Left cardiac atrium (tissue), 4 donors: ENCODE measurements at places on chromosomes 13 and 19.

GRCh38 chr19:8127311-8127710, 22.1 kb downstream of the FBN3 start:
- DNase-seq, result no peak

GRCh38 chr13:101915755-101916107, 463.3 kb downstream of the ITGBL1 start:
- no peak for DNase-seq

- DNase-seq, result no peak
Measured at GRCh38 chr13:32894589-32895001, 121.6 kb upstream of the KL start.

DNA sequence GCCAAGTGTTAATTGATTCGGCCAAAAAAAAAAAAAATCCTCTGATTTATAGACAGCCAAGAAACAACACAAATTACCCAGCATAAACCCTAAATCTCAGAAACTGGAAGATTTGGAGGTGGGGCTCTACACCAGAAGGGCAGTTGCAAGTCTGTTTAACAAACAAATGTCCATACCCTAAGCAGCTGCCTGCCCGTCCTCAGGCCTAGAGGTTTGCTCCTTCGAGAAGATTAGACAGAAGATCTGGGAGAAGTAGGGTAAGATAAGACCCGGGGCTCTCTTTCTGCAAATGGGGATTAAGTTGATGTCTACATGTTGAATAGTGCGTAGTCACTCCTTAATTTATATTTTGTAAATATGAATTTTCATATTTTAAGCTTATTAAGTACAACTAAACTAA, 3.4 kb upstream of the N4BP2L1 start:
- no peak for DNase-seq

DNA sequence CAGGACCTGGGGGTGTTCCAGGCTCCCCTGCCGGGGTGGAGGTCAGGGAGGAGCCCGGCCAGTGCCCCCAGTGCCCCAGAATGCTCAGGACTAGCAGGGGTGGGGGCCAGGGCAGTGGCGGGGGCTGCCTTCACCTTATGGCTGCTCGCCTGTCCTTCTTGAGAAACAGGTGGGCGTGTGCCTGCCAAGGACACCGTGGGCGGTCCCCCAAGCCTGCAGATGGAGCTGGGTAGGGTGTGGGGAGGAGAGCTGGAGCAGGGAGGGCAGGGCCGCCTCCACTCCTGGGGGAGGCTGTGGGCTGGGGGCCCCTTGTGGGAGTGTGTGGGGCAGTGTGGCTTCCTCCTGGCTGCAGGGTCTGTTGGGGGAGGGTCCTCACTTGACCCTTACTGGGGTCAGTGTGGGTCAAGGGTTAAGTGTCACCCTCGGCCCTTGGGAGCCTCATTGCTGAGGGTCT, 160.1 kb downstream of the KDM4B start:
- peak; percentile 76 for DNase-seq

- peak; percentile 53 for DNase-seq
Measured at GRCh38 chr19:18847549-18848463, 16.0 kb downstream of the UPF1 start.

DNA sequence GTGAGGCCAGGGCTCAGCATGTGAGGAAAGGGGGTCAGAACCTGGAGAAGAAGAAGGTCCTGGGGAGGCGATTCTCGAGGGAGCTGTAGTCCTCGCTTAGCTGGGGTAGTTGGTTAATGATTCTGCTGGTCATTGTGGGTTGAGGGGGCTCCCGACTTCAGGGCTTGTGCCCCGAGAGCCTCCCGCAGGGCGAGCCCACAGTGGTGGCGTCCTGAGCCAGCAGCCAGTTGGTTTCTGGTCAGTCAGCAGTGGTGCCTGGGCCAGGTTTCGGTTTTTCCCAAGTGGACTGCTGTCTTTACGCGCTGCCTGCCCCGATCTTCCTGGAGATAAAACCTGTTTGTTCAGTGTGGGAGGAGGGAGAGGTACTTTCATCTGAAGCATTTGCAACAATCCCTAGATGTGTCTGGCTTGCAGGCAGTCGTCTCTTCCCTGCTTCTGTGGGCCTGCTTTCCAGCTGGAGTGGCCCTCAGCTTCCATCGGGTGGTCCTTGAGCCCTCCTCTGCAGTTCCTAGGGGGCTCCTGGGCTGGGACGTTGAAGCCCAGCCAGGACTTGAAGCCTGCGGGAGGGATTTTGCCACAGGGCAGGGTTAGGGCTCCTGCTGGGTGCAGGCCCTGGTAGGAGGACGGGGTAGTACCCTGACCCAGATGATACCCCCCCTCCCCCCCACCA, 3.2 kb downstream of the PTBP1 start:
- DNase-seq, result no peak

DNA sequence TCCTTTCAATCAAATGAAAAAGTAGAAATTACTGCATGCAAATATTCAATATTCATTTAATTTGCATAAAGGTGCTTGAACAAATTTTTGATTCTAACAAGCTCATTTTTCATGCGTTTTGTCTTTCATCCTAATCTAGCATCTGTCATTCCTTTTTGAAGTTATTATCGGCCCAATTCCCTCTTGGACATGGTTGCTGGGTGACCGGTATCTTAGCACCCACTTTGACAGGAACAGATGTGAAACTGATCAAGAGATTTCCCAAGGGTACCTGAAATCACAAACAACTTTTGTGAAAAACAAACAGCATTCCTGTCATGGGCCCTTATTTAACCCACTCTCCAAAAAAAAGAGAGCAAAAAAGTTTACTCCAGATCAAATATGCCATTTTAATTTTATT, 13.3 kb downstream of the DACH1 start:
- no peak for DNase-seq

DNA sequence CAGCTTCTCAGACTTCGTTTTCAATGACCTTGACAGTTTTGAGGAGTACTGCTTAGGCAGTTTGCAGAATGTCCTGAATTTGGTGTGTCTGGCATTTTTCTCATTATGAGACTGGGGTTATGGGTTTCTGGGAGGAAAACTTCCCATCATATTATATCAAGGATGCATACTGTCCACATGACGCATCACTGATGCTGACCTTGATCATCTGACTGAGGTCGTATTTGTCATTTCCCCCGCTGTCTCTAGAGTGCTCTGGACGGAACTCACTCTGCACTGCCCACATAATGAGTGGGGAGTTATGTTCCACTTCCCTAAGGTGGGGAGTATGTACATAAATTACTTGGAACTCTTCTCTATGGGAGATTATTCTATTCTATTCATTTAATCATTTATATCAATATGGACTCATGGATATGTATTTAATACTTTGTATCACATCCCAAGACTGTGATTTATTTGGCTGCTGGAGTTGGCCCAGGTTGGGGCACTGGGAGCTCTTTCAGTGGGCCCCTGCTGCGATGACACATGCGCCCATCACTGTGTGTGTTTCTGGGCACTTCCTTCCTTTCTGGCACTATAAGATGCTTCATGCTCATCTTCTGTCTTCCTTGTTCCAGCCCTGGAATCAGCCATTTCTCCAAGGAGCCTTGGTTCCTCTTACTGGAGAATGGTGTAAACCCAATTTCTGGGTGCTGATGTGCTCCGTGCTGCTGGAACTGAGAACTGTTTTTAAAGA, 138.6 kb downstream of the MIPEP start:
- no peak for DNase-seq

GRCh38 chr13:30033681-30034457, 183.5 kb upstream of the UBL3 start:
- DNase-seq, result no peak

DNA sequence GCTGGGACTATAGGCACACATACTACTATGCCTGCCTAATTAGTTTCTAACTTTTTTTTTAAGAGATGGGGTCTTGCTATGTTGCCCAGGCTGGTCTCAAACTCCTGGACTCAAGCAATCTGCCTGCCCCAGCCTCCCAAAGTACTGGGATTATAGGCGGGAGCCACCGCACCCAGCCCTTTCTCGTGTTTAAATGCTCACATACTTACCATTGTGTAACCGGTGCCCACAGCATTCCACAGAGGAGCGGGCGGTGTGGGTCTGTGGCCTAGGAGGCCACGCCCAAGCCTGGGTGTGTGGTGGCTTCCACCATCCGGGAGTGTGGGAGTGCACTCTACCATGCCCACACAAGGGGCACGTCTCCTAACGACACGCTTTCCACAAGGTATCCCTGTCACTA, 7.7 kb downstream of the LMNB2 start:
- DNase-seq, result no peak

DNA sequence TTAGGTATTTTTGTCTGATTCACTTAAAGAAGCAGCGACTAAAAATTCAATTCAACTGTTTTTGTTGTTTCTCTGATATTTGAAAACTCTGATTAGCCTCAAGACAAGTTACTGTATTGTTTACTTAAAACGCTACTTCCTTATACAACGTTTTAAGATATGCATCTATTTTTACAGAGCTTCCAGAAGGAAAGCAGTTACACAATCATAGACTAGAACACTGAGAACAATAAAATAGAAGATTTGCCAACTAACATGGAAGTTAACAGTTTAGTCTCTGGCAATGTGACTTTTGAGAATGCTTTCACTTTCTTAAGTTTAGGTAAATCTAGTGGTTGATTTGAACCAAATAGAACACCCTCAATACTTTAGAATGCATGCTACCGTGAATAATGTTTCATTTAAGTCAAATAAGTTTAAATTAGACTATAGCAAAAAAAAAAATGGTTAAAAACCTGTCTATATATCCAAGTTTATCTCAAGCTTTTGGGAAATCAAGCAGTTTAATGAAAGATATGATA, 614.8 kb downstream of the DACH1 start:
- no peak for DNase-seq

DNA sequence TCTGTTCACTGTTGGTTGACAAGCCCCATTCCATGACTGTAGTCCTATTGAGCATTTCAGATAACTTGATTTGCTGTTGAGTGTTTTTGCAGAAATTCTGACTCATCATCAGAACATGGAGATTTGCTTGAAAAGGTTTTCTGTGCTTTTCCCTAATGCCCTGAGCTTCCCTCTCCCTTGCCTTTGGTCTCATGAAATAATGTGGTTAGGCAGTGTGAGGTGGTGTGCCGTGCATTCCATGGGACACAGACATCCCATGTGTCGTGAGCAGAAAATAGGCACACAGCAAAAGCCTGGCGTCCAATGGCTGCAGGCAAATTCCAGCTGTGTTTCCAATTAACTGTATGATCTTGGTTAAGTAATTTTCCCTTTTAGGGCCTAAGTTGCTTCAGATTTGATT, 197.4 kb downstream of the DLEU7 start:
- DNase-seq, result no peak

GRCh38 chr13:55576389-55576788, 1564.3 kb upstream of the PRR20A start:
- DNase-seq, result no peak

DNA sequence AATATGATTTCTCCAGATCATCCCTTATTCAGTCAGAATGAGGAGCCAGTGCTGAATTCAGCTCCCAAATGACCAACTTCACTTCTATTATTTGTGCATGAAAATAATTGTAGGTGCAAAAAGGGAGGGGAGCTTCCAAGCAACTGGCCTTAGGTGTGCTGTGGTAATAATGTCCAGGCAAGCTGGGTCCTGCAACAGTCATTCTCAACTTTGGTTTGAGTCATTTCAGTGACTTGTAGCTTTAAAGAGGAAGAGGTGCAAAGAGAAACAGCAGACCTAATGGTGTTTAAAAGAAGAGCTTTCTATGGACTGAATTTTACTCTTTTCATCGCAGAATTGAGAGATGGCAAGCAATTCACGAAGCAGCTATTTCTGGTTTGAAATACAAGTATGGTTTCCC, 29.2 kb upstream of the FGF9 start:
- DNase-seq, result no peak

- peak; percentile 85 for DNase-seq
Measured at GRCh38 chr13:113083402-113084061, 22.1 kb upstream of the F7 start.

DNA sequence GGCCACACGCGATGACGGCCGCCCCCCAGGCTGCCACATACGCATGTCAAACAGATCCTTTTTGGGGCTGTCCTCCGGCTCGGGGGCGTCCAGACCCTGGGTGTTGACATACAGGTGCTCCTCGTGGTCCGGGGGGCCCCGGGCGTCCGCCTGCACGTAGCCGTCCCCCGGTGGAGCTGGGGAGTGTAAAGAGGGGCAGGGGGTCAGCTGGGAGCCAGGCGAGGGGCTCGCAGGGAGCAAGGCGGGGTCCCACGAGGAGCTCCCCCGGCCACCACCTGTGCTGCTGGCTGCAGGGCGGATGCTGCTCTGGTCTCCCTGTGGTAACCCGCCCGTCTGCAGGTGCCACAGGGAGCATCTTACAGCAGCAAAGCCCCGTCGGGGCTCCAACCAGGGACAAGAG, 16.1 kb upstream of the C2CD4C start:
- DNase-seq, result peak; percentile 16

DNA sequence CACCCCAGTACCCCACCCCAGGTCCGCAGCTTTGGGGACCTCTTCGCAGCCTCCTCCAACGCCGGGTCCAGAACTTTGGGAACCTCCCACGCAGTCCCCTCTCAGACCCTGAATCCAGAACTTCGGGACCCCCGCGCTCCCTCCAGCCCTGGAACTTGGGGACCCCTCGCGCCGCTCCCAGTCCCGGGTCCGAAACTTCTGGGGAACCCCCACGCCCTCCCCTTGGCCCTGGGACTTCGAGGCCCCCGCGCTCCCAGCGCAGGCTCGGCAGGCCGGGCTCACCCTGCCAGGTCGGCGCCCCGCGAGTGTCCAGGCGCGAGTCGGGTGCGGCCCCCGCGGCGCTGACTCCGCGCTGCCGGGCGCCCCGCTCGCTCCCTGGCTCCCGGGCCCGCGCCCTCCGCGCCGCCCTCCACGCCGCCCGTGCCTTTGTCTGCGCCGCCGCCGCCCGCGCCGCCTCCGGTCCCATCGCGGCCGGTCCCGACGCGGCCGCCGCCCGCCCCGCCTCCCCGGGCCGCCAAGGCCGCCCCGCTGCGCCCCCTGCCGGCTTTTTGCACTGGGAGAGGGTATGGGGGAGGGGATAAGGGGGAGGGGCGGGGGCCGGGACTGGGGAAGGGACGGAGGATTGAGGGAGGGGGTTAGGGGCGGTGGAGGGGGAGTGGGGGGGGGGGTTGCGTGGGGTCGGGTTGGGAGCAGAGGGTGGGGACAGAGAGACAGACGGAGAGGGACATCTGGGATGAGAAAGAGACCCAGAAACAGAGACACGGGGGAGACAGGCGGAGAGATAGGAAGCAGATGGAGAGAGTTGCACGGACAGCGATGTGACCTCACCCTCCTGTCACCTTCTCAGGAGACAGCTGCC, at the start of gene HOMER3:
Gene HOMER3 (minus strand): TSS at position 449 of the 859 bp plus-strand sequence. CDS start 2,235 bp downstream, outside the sequence.
- peak; percentile 87 for DNase-seq

DNA sequence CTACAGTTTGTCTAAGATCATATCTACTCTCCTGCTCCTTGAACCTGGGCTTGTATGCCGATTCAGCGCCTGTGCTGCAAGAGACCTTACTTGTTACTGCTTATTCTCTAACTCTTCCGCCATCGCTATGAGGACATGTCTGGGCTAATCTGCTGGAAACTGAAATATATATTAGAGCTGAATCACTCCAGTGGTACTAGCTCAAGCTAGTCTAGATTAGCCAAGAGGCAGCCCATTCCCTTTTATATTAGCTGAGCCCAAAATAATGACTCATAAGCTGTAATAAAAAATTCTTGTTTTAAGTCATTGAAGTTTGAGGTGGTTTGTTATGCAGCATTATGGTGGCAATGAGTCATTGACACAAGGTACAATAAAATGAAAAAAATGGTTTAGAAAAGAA, 52.8 kb downstream of the SLC6A16 start:
- no peak for DNase-seq

GRCh38 chr13:35700671-35701070, 224.2 kb upstream of the MAB21L1 start:
- no peak for DNase-seq
